ENCODE measurements at places on chromosomes 13 and 19.

- H3K36me3 ChIP-seq, result no peaks in the 10 kb centered on the region
- H3K27ac ChIP-seq, result no peak overlapping the region
- no peak overlapping the region for H3K4me3 ChIP-seq
- no peak for DNase-seq
These were observed 498.6 kb downstream of the KCTD12 start for GRCh38 chr13:76387566-76387965.

DNA sequence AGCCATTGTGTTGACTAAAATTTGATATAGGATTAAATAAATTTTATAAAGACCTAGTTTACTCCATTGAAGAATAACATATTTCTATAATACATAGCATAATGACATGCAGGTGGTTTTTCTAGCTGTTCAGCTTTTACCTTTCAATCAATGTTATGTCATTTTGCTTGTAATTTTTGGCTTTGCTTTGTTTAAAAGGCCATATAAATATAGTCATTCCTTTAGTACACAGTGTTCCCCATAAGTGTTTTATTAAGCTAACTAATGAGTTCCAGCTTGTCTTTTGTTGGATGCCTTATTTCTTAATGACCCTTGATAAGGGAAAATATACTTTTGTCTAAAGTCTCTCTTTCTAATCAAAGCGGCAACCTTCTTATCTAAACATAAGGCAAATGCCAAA is 906.3 kb upstream of the GPC6 start:
- H3K4me3 ChIP-seq, result no peak overlapping the region
- H3K36me3 ChIP-seq, result no peaks in the 10 kb centered on the region
- H3K27me3 ChIP-seq, result no peaks in the 10 kb centered on the region
- H3K4me1 ChIP-seq, result no peaks in the 10 kb centered on the region

DNA sequence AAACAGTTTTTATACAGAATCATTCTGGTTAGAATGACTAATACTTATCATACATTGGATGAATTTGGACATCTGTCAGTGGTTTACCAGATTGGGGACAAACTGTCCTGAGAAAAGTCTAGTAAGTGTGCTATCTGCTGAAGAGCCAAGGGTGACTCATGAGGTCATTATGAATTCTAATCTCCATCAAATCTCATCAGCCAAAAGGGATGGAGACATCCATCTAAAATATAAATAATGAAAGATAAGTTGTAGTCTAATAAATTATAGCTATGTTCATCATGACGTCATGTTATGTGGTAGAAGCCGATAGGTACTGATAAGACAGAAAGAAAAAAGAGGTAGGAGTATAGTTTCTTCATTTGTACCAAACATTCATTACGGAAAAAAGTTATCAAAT is 804.4 kb downstream of the PCDH9 start:
- H3K4me3 ChIP-seq, result no peak overlapping the region

DNA sequence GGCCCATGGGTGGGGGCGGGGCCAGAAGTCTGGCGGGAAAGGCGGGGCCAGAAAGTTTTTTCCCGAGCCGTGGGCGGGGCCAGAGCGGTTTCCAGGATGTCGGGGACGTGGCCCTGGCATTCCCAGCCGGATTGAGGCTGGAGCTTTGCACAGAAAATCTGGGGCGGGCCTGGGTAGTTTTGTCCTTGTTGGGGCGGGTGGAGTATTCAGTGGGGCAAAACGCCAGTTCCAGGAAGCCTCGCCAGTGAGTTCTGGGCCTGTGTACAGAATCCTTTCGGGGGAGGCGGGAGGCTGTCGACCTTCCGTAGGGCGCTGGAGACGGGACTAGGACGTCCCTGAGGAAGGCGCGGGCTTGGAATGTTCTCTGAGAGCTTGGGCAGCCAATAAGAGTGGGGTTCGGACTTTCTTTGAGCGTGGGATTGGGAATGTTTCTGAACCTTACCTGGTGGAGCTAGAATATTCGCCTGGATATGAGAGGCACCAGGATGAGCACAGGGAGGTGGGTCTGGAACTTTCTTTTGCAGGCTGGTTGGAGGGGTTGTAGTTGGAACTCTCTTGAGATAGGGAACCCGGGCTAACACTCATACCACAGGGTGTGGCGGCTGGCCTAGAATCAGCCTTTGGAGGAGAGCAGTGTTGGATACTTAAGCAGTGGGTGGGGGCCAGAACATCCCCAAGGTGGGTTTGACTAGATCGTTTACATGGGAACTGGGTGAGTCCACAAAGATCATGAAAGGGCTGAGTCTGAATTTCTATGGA is 1.3 kb downstream of the CCDC9 start:
- no peaks in the 10 kb centered on the region for H3K36me3 ChIP-seq
- peaks cover 43% of the 10 kb centered on the region for H3K4me1 ChIP-seq
- no peaks in the 10 kb centered on the region for H3K27me3 ChIP-seq
- H3K4me3 ChIP-seq, result peak overlapping the region; percentile 94
- DNase-seq, result no peak

GRCh38 chr13:25660996-25661395 is 289.2 kb downstream of the ATP8A2 start:
- H3K36me3 ChIP-seq, result no peaks in the 10 kb centered on the region
- H3K4me3 ChIP-seq, result no peak overlapping the region
- H3K27me3 ChIP-seq, result no peaks in the 10 kb centered on the region
- H3K27ac ChIP-seq, result no peak overlapping the region

DNA sequence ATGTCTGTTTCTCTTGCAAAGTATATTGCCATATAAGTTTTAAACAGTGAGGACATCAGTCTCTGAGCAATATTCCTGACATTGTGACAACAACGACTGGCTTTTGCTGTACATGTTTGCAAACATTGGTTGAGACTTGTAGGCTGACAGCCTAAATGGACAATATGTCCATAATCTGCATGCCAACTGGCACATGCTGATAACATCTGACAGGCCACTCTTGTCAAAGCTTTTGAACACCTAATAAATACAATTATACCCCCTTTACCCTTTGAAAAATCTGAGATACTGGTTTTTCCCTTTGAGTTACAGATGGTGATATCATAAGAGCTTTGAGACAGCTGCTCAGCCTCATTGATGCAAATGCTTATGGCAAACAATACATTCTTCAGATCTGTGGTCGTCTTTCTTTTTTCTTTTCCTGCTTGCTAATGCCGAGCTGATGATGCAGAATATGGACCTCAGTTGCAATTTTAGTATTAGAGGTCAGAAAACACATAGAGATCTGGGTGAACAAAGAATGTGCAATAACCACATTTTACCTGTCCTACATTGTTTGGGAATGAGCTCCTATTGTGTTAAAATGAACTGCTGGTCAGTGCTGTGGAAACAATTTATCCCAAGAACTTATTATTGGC is 114.9 kb downstream of the RFC3 start:
- H3K4me3 ChIP-seq, result no peak overlapping the region
- no peak for DNase-seq
- H3K27ac ChIP-seq, result no peak overlapping the region
- H3K36me3 ChIP-seq, result no peaks in the 10 kb centered on the region
- no peaks in the 10 kb centered on the region for H3K4me1 ChIP-seq

- no peak for DNase-seq
- H3K4me3 ChIP-seq, result no peak overlapping the region
- H3K27me3 ChIP-seq, result no peaks in the 10 kb centered on the region
- no peaks in the 10 kb centered on the region for H3K4me1 ChIP-seq
- no peak overlapping the region for H3K27ac ChIP-seq
These were observed 16.1 kb upstream of the SIGLEC11 start for GRCh38 chr19:49977076-49977475.

DNA sequence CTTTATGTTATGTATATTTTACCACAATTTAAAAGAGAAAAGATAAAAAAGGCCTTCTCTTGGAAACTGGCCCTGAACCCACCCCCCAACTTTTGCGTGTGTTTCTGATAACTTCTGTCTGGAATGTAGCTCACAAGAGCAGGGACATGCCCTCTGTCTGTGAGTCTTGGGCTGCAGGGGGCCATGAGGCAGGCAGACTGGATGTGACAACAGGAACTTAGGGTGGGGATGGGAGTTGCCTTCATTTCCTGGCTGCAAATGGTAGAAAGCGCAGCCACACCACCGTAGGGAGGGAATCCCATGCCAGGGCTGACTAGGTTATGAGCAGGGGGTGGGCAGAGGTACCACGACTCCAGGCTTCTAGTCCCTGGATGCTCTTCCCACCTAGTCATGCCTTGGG is 21.9 kb downstream of the CILP2 start:
- H3K4me3 ChIP-seq, result no peak overlapping the region
- no peaks in the 10 kb centered on the region for H3K27me3 ChIP-seq
- DNase-seq, result no peak
- no peaks in the 10 kb centered on the region for H3K36me3 ChIP-seq

DNA sequence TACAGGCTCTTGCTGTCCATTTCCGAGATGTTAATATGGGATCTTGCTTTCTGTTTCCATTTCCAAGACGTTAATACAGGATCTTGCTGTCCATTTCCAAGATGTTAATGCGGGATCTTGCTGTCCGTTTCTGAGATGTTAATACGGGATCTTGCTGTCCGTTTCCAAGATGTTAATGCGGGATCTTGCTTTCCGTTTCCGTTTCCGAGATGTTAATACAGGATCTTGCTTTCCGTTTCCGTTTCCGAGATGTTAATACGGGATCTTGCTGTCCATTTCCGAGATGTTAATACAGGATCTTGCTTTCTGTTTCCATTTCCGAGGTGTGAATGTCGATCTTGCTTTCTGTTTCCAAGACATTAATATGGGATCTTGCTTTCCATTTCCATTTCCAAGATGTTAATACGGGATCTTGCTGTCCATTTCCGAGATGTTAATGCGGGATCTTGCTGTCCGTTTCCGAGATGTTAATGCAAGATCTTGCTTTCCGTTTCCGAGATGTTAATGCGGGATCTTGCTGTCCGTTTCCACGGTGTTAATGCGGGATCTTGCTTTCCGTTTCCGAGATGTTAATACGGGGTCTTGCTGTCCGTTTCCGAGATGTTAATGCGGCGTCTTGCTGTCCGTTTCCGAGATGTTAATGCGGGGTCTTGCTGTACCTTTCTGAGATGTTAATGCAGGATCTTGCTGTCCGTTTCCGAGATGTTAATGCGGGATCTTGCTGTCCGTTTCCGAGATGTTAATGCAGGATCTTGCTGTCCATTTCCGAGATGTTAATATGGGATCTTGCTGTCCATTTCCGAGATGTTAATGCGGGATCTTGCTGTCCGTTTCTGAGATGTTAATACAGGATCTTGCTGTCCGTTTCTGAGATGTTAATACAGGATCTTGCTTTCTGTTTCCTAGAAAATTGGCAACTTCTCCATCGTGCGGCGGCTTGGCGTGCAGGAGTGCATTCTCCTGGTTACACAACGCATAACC is 38.3 kb downstream of the PEX11G start:
- peaks cover 7% of the 10 kb centered on the region for H3K4me1 ChIP-seq
- no peaks in the 10 kb centered on the region for H3K27me3 ChIP-seq
- H3K4me3 ChIP-seq, result no peak overlapping the region
- H3K27ac ChIP-seq, result no peak overlapping the region
- DNase-seq, result no peak

- DNase-seq, result peak; percentile 59
- peak overlapping the region; percentile 89 for H3K4me3 ChIP-seq
- peak overlapping the region; percentile 74 for H3K27ac ChIP-seq
- H3K4me1 ChIP-seq, result peaks cover 44% of the 10 kb centered on the region
- peaks cover 33% of the 10 kb centered on the region for H3K27me3 ChIP-seq
- peaks cover 5% of the 10 kb centered on the region for H3K36me3 ChIP-seq
These were observed 5.6 kb downstream of the ICAM5 start for GRCh38 chr19:10295305-10295846.

DNA sequence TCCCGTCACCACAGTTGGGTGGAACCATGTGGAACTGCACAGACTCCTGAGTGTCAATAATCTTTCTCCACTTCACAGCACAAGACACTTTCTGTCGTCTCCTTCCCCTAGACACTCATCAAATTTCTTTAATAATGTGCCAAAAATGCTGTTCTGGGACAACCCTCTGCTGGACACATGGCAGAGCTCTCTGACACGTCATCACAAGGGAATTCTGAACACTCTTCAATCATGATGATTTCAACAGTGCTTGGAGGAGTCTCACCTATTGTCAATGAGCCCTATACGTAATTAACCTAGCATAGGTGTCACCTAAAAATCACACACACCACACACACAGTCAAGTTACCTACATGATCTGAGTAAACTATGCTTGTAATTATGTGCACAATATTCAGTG is 141.3 kb downstream of the STOML3 start:
- H3K4me1 ChIP-seq, result no peaks in the 10 kb centered on the region
- H3K27me3 ChIP-seq, result no peaks in the 10 kb centered on the region
- H3K36me3 ChIP-seq, result no peaks in the 10 kb centered on the region
- no peak overlapping the region for H3K27ac ChIP-seq
- H3K4me3 ChIP-seq, result no peak overlapping the region

GRCh38 chr13:40368127-40368891 is 298.1 kb downstream of the FOXO1 start:
- peaks cover 56% of the 10 kb centered on the region for H3K4me1 ChIP-seq
- H3K4me3 ChIP-seq, result no peak overlapping the region
- no peaks in the 10 kb centered on the region for H3K36me3 ChIP-seq
- H3K27me3 ChIP-seq, result no peaks in the 10 kb centered on the region
- no peak overlapping the region for H3K27ac ChIP-seq

DNA sequence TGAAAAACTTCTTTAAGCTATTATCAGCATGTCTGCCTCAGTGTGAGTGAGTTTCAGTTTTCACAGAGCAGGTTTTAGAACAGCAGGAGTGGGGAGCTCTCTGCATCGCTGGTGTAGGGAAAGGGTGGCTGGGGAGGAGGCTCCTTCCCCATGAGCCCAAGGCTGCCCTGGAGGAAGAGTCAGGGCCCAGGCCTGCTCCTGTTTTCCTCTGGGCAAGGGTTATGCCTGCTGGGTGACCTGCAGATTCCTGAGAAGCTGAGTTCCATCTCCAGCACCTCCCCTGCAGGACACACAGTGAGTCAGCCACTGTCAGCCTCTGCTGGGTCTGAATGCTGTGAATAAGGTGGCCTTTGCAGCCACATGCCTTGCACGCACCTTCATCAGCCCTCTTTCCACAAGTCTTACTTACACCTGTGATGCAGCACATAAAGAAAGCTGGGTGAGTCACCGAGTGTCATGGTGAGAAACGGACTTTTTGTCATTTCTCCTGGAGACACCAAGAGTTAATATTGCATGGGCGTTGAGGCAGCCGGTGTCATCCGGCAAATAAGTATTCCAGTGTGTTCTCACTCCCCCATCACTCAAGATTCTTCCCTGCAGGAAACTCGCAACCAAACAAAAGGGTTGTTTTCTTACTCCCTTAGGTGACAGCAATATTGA is 186.4 kb upstream of the KL start:
- H3K27me3 ChIP-seq, result peaks cover 9% of the 10 kb centered on the region
- H3K4me1 ChIP-seq, result no peaks in the 10 kb centered on the region
- H3K36me3 ChIP-seq, result no peaks in the 10 kb centered on the region
- H3K27ac ChIP-seq, result no peak overlapping the region

- H3K36me3 ChIP-seq, result no peaks in the 10 kb centered on the region
- H3K27ac ChIP-seq, result no peak overlapping the region
- H3K27me3 ChIP-seq, result no peaks in the 10 kb centered on the region
- no peaks in the 10 kb centered on the region for H3K4me1 ChIP-seq
- DNase-seq, result no peak
These were observed 741.8 kb upstream of the MIR17HG start for GRCh38 chr13:90605664-90606063.

- peaks cover 7% of the 10 kb centered on the region for H3K27me3 ChIP-seq
- H3K4me1 ChIP-seq, result no peaks in the 10 kb centered on the region
- H3K27ac ChIP-seq, result no peak overlapping the region
- DNase-seq, result no peak
- H3K36me3 ChIP-seq, result no peaks in the 10 kb centered on the region
These were observed 88.0 kb downstream of the ENOX1 start for GRCh38 chr13:43698758-43699157.

- peaks cover 4% of the 10 kb centered on the region for H3K36me3 ChIP-seq
- H3K4me1 ChIP-seq, result peaks cover 7% of the 10 kb centered on the region
- H3K4me3 ChIP-seq, result no peak overlapping the region
- DNase-seq, result peak; percentile 23
- no peaks in the 10 kb centered on the region for H3K27me3 ChIP-seq
These were observed 19.5 kb upstream of the ARL11 start for GRCh38 chr13:49608651-49609331.

GRCh38 chr19:45160870-45161737 is at the start of gene NKPD1:
Gene NKPD1, minus strand, starts transcription at chr19:45160982. Its CDS starts 832 bp downstream, at chr19:45160150.
- H3K36me3 ChIP-seq, result no peaks in the 10 kb centered on the region
- peaks cover 31% of the 10 kb centered on the region for H3K4me1 ChIP-seq
- peaks cover 5% of the 10 kb centered on the region for H3K27me3 ChIP-seq
- no peak for DNase-seq
- peak within 1 kb of the TSS; percentile 88 for H3K27ac ChIP-seq
